ENCODE measurements at places on chromosomes 5 and 9.

DNA sequence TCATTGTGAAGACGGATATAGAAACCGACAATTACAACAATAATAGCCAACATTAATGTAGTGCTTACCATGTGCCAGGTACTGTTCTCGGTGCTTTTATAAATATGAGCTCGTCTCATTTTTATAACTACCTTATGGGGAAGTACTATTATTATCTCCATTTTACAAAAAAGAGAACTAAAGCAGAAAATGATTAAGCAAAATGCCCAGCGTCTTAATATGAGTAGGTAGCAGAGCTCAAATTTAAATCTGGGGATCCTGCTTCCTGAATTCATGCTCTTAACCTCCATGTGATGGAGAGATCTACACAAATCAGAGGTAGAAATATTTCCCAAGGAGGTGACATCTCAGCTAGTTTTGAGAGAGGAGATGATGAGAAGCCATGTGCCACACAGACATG lies 256.9 kb downstream of the TRIM32 start:
- DNase-seq: no peak

- DNase-seq: no peak
Measured at GRCh38 chr9:69637817-69638200, 34.4 kb downstream of the APBA1 start.

GRCh38 chr9:69443178-69443577 lies 118.2 kb downstream of the ENTREP1 start:
- DNase-seq: no peak

DNA sequence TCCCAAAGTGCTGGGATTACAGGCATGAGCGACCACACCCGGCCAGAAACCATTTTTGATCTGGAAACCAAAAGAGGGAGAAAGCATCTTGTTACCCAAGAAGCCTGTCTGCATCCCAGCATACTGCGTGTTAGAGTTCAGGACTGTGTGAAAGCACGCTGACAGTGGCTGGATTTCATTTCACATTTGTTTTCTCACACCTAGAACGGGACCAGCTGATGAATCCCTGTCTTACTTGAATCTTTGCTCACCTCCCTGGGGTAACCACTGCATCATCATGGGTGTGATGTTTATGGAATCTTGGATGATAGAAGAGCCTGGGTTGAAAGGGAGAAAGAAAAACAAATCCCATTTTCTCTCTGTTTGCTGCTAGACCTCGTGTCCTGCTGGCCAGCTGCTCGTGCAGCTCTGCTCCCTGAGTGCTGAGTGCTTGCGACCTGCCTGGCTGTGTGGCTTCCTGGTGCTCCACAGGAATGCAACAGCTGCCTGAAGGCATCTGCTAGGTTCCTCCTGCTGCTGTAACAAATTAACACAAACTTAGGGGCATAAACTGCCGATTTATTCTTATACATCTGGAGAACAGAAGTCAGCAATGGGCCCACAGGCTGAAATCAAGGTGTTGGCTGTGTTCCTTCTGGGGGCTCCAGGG lies 378.3 kb upstream of the DAP start:
- DNase-seq: no peak

DNA sequence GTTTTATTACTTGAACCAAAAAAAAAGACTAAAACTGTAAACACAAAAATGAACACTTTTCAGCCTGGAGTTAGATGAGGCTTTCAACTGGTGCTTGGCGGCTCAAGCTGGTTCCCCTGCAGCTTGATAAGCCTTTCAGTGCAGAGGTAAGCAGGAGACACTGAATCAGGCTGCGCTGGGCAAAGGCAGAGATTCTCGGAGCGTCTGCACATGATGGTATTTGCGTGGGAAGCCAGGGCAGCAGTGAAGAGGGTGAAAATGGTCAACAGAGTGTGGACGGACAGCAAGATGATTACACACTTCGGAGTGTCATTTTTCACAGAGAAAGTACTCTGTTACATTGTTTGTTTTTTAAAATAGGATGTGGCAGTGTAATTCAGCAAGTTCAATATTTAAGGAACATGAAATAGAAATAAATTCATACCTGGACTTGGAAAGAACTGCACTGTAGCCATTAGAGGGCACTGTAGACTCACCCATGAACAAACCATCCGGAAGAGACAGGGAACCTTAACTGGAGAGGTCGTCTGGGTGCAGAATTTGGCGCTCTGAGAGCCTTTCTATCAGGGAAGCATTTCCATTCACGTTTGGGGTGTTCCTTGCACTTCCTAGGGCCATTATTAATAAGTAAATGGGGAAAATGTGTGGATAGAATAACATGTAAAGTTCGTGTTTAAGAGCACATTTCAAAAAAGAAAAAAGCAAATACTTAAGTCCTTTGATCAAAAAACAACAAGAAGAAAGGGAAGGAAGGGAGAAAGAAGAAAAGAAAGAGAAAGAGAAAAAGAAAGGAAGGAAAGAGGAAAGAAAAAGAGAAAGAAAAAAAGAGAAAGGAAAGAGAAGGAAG lies 69.8 kb downstream of the ICE1 start:
- DNase-seq: no peak

DNA sequence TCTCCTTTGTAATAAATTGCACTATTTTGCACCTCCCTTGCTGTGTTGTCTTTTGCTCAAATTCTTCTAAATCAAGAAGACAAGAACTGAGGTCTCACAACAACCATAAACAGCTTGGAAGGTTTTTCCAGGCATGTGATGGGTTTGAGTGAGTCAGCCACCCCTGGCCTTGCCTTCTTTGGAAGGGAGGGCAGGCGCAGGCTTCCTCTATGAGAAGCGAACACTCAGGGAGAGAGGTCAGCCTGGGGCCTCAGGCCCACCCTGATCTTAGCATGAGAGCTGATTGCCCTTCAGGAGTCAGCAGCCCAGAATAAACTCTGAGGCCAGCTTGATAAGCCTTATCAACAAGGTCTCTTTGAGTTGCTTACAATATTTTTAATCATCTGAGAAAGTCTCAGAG lies 31.6 kb downstream of the S1PR3 start:
- no peak for DNase-seq

DNA sequence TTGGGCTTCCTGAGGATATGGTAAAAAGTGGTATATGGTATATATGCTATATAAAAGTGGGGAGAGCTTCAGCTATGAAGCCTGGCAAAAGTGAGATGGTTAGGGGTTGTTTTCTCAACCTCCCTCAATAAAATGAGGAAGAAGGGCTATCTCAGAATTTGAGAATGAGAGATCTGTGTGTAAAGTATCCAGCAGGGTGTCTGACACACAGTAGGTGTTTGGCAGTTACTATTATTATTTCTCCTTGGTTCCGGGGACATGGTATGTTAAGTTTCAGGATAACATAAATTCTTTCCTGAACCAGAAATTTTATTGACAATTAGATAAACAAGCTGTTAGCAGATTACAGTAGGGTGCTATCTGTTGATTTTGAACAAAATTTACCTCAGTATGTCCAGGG lies 94.1 kb downstream of the DENND1A start:
- DNase-seq: no peak

Measured in cortex of kidney (tissue), 1 donor.